ENCODE measurements at places on chromosomes 1 and 21. TPM values are rescaled to one million over a fixed set of nuclear protein-coding genes. Genes with fewer than 3 reads are reported as not detected.

- DNase-seq: no peak
Measured at GRCh38 chr1:35201631-35202030, 8.7 kb upstream of the SFPQ start.

Gene S100A3
- total RNA-seq: not detected

Gene LENEP
- total RNA-seq: 1.0 TPM

Gene CREB3L4
- 7.9 TPM for total RNA-seq

Gene ESPN
- total RNA-seq: 0.56 TPM
